Activated CD4-positive, alpha-beta T cell treated with anti-CD3 and anti-CD28 coated beads, Interleukin-2, amount 50 U/mL, for 4 hours (primary cell): ENCODE measurements at places on chromosomes 12 and 14.

DNA sequence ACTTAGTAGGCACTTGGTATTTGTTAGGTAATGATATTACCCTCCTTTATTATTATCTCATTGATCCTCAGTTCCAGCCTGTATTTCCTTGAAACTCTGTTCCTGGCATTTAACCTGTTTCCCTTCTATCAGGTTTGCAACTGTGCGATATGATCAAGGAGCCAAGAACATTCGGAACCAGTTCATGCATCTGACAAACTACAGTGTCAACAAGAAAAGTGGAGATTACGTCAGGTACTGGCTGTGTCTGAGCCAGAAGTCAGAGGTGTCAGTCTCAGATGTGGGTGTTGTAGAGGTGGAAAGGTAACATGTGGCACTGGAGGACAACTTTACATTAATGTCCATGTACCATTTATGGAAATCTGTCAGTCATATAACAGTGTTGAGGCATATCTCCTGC, 56.7 kb downstream of the TTLL5 start:
- no peak for DNase-seq

DNA sequence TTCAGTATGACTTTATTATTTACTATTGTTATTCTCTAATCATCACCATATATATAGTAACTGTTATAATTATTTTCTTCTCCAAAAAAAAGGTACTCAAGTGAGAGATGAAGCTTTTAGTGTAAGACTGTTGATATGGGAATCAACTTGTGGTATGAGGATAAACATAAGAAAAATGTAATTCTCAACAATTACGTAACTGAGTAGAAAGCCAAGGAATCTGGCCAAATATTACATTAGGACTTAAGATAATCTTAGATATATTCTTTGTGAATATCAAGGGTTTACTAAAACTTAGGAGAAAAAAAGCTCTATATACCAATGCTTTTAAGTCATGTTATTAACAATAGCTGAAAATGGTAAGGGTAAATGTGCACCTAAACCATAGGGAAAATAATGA, 13.3 kb downstream of the SENP1 start:
- no peak for DNase-seq

- no peak for DNase-seq
Observed at GRCh38 chr14:85595981-85596380, 66.0 kb downstream of the FLRT2 start.

DNA sequence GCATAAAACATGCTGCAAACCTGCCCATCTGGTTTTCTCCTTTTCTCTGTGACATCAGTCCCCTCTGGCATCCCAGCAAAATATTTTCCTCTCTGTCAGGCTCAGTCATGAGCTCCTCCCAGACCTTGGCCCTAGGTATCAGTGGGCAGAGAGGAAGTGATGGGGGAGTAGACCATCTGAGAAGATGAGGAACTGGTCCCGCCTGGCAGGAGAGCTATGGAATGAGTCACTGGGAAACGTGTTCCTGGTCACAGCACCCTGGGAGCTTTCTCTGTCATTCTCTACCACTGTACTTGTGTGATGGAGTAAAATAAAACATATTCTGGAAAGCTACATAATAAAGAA, 5.0 kb upstream of the SRSF9 start:
- no peak for DNase-seq

- DNase-seq: no peak
Observed at GRCh38 chr12:88206601-88207000, 64.5 kb downstream of the TMTC3 start.

DNA sequence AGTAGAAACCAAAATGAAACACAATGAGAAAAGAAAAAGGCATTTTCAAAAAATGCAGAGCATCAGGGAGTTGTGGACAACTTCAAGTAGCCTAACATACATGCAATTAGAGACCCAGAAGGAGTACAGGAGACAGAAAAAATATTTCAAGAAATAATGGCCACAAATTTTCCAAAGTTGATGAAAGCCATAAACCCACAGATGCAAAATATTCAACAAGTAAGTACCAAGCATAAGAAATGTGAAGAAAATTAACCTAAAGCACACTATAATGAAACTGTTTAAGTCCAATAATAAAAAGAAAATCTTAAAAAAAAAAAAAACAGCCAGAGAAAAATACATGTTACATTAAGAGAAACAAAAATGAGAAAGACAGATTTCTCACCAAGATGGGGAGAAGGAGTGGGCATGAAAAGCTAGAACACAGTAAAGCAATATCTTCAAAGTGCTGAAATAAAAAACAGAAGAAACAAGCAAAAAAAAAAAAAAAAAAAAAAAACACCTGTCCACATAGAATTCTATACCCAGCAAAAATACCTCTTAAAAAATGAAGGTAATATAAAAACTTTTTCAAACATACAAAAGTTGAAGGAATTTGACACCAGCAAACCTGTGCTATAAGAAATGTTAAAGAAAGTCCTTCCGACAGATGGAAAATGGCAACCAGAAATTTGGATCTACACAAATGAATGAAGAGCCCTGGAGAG, 77.1 kb downstream of the PRKAB1 start:
- DNase-seq: no peak

- no peak for DNase-seq
Observed at GRCh38 chr14:68656452-68656851, 136.4 kb downstream of the ZFP36L1 start.

DNA sequence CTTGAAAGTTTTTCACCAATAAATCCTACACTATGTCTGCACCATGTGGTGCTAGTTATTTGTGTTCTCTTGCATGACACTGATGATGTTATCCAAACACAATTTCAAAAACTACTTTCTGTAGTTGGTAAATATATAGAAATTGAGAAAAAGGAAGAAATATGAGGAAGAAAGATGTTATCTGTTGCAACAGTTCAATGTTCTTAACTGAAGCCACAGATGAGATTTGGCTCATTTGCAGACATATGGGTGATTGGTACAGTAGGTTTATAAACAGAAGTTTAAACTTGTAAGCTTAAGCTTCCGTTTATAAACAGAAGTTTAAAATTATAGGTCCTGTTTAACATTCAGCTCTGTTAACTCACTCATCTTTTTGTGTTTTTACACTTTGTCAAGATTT, at the start of gene CLEC12A:
Gene CLEC12A (plus strand): TSS at position 229 of the 400 bp plus-strand sequence. CDS start 188 bp downstream, outside the sequence.
- no peak for DNase-seq

GRCh38 chr12:22051114-22051698, 5.2 kb downstream of the CMAS start:
- no peak for DNase-seq

DNA sequence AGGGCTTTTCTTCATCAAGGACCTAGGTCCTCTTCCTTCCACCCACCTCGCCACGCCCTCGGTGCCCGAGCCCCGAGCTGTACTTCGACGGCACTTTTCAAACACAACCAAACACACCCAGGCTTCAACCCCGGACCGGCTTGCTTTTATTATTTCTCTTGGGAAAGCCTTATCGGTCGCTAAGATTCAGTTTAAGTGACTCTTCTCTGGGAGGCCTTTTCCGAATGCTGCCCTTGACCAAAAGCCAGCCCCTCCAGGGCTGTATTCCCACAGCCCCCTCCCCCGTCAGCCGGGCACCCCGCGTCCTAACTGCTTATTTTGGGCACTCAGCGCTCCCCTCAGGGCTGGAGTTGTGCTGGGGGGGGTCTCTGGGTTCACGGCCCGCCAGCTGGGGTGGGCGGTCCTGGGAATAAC, 644 bp upstream of the PPP4R4 start:
- no peak for DNase-seq

- DNase-seq: no peak
Observed at GRCh38 chr14:60665177-60665550, 15.9 kb upstream of the SIX1 start.

DNA sequence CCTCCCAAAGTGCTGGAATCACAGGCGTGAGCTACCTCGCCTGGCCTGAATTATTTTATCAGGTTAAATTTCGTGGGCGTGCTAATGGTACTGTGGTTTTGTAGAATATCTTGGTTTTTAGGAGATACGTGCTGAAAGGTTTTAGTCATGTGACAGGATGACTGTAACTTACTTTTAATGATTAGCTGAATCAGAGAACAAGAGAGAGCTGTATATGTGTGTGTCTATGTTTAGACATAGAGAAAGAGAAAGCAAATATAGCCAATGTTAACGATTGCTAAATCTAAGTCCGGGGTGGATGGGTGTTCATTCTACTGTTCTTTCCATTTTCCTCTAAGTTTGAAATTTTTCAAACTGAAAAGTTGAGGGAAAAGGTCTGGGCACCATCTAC, 9.2 kb upstream of the PNMA1 start:
- no peak for DNase-seq

DNA sequence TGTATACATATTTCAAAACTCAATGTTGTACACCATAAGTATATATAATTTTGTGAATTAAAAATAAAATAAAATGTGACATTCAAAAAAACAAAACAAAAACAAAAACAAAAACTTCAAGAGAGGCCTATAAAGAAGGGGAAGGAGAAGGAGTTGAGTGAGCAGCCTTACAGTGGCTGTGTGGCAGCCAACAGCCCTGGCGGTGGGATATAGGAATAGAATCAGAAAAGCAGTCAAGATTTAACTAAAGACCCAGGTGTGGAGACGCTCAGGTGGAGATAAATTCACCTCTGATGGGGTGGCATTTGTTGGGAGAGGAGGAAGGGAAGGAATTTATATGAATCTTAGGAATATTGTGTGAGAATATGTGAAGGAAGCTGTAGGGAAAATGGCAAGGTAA, 41.8 kb upstream of the E2F7 start:
- DNase-seq: no peak

- no peak for DNase-seq
Observed at GRCh38 chr14:35539969-35540368, 6.0 kb downstream of the INSM2 start.

DNA sequence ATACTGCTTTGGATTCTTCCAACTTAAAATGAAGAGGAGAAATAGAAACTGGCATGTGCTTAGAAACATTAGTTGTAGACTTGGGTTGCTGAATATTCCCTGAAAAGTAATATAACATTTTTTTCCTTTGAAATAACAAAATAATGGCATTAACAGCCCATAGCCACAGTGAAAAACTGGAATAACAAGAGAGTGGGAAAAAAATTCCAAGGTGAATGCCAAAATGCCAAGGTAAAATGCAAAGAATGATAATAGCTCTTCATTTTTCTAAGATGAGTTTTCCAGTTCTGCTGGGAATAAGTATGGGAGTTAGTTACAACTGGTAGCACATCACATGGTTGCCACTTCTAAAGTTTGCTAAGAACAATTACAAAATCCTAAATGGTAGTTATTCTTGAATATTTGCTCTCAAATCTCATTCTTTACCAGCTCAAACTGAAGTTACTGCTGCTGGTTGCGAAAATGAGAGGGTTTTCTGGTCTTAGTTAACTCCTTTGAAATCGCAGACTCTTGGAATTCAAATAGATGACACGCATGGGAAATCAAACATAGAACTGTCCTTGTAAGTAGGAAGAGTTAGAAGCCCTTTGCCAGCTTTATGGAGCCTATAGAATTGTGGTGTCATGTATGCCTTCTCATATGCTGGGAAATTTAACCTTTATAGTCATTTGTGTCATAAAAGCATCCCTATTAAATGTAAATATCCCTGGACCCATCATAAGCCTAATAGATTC, 165.0 kb upstream of the DCN start:
- DNase-seq: no peak

DNA sequence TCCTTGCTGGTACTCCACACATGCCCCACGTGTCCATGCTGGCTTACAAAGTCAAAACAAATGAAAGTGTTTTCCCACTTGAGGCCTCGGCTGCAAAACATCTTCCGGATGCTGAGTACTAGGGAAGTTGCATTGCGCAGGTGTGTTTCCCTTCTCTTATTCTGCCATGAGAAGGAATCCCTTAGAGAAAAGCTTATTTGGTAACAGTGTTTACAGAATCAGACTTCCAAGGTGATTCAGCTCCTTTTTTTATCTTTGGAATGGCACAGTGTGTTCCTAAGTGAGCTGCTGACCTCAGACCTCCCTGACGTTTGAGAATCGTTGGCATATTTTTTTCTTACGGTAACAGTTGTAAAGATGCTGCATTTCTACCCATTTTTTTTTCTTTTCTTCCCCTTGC, 211.3 kb downstream of the ESR2 start:
- no peak for DNase-seq

- no peak for DNase-seq
Observed at GRCh38 chr12:88784166-88784565, 203.9 kb upstream of the KITLG start.

DNA sequence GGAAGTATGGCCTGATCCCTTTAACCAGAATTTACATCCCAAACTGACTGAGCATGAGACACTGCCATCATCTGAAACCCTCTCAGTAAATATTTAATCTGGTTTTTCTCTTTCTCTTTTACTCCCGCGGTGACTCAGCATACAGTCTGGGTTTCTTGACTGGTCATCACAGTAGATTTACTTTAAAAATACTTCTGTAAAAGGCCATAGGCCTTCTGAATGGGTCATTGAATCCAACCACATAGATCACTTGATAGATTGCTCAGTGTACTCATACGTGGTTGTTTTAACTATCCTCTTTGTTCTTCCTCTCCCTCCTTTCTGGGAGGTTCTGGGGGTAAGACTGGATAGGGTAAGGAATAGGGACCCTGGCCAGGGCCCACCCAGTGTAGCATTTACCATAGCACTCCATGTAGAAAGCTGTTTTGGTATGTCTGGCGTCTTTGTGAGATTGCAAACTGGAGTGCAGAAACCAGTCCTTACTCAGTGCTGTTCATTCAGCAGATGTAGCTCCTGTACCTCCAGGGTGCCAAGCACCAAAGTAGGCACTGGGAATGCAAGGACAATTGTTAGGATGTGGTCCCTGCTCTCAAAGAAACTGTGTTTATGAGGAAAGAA, 165.7 kb downstream of the SRGAP1 start:
- no peak for DNase-seq

- DNase-seq: no peak
Observed at GRCh38 chr14:30681752-30682355, 59.7 kb downstream of the SCFD1 start.

DNA sequence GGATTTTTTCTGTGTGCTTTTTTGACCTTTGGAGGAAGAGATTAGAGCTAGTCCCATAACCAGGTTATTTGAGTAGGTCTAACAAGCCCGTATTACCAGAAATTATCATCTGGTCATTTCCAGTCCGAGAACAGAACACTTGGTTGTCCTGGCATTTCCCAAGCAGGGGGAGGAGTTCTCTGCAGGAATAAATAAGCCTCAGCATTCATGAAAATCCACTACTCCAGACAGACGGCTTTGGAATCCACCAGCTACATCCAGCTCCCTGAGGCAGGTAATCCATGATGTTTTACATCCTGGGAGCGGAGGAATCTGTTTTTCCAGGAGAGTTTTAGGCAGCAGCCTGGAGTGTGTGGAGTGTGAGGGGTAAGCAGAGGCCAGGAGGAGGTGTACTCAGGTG, at the start of gene SERPINA3:
Gene SERPINA3 (plus strand): TSS at position 218 of the 400 bp plus-strand sequence. CDS start 2,051 bp downstream, outside the sequence.
- no peak for DNase-seq

DNA sequence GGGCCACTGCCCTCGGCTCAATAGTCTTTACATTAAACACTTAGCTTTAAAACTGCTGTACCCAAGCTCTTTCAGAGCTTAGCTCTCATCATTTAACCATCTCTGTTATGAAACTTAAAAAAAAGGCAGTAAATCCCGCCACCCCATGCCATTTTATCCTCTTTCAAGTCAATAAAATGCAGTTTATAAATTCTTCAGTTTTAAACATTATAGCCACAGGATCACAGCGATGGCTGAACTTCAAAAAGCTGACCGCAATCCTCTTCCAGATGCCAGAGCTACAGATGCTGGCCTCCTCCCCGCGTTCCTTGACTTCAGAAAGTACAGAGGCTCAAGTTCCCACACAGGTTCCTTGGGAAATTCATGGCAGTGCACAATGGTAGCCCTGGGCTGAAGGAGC, 4.2 kb downstream of the OR10G3 start:
- no peak for DNase-seq

GRCh38 chr12:116116650-116117424, 160.7 kb downstream of the MED13L start:
- DNase-seq: no peak
